ENCODE measurements at places on chromosomes 3 and 15. TPM values are rescaled to one million over a fixed set of nuclear protein-coding genes. Genes with fewer than 3 reads are reported as not detected.

SPSB4 gene
- not detected for total RNA-seq

EFHB gene
- not detected for total RNA-seq

SUSD5 gene
- 5.7 TPM for total RNA-seq

GP5 gene
- total RNA-seq: under 0.01 TPM

ATP8B4 gene
- 29.4 TPM for total RNA-seq

HYAL1 gene
- 2.7 TPM for total RNA-seq

PAK6 gene
- total RNA-seq: 0.16 TPM

ANKRD34C gene
- not detected for total RNA-seq

BFSP2 gene
- total RNA-seq: not detected

GASK1A gene
- 0.26 TPM for total RNA-seq

INSYN1 gene
- 2.5 TPM for total RNA-seq

SLC12A1 gene
- not detected for total RNA-seq

AMT gene
- 4.4 TPM for total RNA-seq

ARGFX gene
- not detected for total RNA-seq

HES1 gene
- total RNA-seq: 4.7 TPM

CLDN16 gene
- total RNA-seq: not detected

CBLB gene
- total RNA-seq: 19.5 TPM

FBXL22 gene
- 0.16 TPM for total RNA-seq

RHCG gene
- 0.16 TPM for total RNA-seq

RBP2 gene
- not detected for total RNA-seq

CCDC39 gene
- total RNA-seq: 0.52 TPM

RAB6B gene
- 0.52 TPM for total RNA-seq

POU1F1 gene
- not detected for total RNA-seq

EPB42 gene
- not detected for total RNA-seq

CLDN18 gene
- total RNA-seq: not detected

TMC3 gene
- not detected for total RNA-seq

PTH1R gene
- total RNA-seq: 0.77 TPM

GPR27 gene
- total RNA-seq: not detected

GOLGA8S gene
- under 0.01 TPM for total RNA-seq

GABRR3 gene
- not detected for total RNA-seq

ACSBG1 gene
- not detected for total RNA-seq

SLITRK3 gene
- total RNA-seq: not detected

VIPR1 gene
- total RNA-seq: not detected

Data from bronchial smooth muscle cell (primary cell).